ENCODE measurements at places on chromosomes 2 and 18.

- no peak for DNase-seq
Observed at GRCh38 chr2:2826209-2826551, 495.1 kb upstream of the MYT1L start.

- DNase-seq, result no peak
Observed at GRCh38 chr2:73208258-73208657, 5.8 kb upstream of the SMYD5 start.

DNA sequence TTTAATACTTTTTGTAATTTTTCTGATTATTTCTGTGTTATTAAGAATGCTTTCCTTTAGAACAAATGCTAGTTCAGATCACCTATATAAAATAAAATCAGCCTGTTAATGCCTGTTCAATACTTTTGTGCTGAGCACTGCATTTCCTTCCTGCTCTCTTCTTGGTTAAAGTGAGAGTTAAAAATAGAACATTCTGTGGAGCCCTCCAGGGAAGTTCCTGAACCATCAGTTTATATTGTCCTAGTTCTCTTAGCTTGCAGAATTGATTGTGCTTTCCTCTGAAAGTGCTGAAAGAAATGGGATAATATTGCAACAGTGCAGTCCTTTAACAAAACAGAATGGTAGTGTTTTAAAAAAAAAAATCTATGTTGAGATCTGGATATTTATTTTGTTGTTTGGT, 74.6 kb upstream of the UBXN4 start:
- DNase-seq, result no peak

GRCh38 chr2:170365686-170366085, 187.7 kb downstream of the MYO3B start:
- no peak for DNase-seq

- DNase-seq, result no peak
Observed at GRCh38 chr18:57516056-57516455, 70.4 kb downstream of the FECH start.

GRCh38 chr2:85959826-85960225, 71.0 kb upstream of the ST3GAL5 start:
- no peak for DNase-seq

DNA sequence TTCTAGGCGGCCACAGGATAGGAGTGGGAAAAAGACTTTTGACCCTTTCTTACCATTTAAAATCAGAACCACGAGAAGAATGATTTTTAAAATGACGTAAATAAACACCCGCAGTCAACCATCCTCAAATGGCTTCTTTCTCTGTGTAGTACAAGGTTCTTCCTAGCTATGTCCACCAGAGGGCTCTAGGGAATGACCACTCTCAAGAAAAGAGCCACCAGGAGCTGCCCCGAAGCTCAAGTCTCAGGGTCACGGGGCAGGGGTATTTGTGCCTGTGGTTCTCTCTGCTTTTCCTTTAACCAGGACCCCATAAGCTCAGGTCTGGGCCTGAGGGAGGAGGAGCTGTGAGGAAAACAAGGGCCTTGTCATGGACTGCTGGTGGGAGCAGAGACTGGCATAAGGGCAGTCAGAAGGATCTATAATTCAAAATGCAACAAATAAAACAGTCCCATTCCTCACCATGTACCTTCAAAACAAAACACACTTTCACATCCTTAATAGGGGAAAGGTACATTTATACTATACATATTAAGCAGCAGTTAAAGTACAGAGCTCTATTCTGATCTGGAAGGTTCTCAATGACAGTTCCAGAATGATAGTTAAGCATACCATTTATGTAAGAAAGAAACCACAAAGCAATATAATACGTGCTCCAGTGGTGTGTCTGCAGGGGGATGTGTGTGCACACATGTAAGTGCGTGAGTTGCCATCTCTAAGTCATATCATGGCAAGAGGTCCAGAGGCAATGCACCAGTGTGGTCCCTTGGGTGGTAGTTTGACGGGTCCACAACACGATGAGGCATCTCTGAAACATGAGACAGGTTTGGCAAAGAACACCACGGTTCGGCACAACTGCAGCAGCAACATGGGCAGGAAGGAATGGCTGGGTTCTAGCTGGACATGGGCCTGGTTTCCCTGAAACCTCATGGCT, 18.6 kb downstream of the LYPD1 start:
- DNase-seq, result no peak

GRCh38 chr2:233938676-233939370, 21.6 kb downstream of the TRPM8 start:
- DNase-seq, result no peak

- DNase-seq, result no peak
Observed at GRCh38 chr2:219856602-219857001, 229.2 kb downstream of the SLC4A3 start.

- DNase-seq, result no peak
Observed at GRCh38 chr18:27789406-27789805, 387.5 kb downstream of the CDH2 start.

GRCh38 chr2:238379096-238379810, 47.5 kb upstream of the ASB1 start:
- no peak for DNase-seq

GRCh38 chr18:60445341-60445740, 72.8 kb upstream of the MC4R start:
- no peak for DNase-seq

GRCh38 chr2:190158798-190159434, 96.4 kb upstream of the MSTN start:
- no peak for DNase-seq

DNA sequence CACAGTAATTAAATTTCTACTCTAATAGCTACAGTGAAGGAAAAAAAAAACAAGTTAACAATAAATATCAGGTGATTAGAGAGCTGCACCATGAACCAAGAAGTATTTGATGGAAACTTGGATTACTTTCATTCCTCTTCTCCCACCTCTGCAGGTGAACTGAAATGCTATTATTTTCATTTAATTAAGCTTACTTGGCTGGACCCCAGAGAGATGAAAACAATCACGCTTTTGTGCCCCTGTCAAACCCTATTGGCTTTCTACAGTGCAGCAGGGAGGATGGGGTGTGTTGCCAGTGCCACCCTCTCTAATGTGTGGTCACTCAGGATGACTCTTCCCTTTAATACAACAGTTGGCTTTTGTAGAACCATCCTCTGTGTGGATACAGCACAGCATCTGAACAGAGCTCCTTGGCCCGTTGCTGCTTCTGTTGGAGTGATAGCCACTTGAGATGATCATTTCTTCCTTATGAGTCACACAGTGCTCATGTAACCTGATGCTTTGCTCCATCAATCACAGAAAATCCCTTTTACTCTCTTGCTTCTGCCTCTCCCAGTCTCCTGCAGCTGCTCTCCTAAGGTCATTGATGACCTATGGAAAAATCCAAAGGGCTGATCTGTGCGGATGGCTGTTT, 5.5 kb upstream of the ARL4C start:
- no peak for DNase-seq

DNA sequence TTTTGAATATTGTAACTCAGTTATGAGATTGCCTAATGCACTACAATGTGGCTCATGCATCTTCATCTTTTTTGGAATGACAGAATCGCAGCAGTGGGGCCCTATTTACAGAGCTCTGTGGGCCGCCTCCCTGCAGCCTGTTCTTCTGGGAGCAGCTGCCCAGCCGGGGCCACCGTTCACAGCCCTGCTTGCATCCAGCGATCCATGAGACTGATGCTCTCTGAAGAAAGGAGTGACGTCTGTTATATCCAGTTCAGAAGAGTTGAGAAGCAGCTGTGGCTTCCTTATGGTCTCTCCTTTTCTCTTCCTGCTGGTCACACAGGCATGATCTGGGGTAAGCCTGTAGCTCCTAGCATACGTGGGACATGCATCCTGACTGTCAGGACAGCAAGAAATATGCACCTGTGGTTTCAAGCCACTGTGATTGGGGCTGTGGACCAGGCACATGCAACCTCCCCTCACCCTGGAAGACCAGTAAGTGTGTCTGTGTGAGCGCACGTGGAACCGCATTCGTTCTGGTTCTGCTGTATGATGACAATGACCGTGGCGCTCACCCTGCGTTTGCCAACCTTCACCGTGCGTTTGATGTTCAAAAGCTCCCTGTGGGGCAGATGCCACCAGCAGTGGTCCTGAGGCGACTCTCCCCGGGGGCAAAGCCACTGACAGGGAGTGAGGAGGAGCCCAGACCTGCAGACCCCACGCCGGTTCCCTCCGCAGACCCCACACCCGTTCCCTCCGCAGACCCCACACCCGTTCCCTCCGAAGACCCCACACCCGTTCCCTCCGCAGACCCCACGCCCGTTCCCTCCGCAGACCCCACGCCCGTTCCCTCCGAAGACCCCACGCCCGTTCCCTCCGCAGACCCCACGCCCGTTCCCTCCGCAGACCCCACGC, 189.8 kb downstream of the TMEM18 start:
- DNase-seq, result no peak

DNA sequence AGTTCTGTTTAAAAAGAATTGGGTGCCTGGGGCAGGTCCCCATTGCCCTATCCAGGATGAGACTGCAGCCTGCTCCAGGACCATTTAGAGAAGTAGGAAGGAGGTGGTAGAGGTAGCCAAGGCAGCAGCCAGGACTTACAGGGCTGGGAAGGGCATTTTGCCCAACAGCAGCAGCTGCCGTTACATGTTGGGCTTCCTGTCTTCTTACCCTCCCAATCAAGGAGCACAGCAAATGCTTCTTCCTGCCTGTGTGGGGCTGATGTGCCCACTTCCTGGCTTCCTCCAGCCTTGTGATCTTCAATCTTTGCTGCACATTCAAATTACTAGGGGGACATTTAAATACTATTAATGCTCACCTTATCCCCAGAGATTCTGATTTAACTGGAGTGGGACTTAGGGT, 112.0 kb downstream of the QPCT start:
- no peak for DNase-seq

DNA sequence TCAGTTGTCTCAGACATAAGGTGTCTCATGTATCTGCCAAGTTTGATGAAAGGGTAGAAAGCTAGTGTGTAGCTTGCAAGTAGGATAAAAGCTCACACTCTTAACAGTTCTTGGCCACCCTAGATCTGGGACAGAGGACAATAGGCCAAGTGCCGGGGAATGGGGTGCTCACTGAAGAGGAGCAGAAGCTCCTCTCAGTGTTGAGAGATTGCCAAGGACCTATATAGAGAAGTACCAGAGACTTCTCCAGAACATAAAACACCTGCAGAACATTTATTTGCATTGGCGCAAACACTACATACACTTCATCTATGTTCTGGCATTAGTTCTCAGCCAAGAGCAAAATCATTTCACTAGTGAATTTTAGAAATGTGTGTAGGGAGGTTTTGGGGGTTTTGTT, 2.9 kb upstream of the GTF3C3 start:
- no peak for DNase-seq

- DNase-seq, result no peak
Observed at GRCh38 chr18:68847219-68847837, 49.4 kb downstream of the CCDC102B start.

DNA sequence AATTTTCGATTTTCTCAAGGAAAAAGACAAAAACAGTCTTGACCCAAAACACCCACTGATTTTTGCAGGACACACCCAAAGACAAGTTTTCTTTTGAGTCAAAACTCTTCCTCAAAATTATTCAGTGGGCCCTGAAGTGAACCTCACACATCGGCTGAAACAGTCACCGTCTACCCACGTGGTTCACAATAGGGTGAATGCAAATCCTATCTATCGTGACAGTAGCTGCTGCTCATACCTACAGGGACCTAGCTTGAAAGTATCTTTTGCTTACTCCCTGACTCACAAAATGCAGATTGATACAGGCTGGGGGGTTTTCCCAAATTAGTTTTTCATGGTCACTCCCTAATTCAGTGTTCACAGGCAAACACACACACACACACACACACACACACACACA, 10.7 kb upstream of the CD226 start:
- DNase-seq, result no peak

DNA sequence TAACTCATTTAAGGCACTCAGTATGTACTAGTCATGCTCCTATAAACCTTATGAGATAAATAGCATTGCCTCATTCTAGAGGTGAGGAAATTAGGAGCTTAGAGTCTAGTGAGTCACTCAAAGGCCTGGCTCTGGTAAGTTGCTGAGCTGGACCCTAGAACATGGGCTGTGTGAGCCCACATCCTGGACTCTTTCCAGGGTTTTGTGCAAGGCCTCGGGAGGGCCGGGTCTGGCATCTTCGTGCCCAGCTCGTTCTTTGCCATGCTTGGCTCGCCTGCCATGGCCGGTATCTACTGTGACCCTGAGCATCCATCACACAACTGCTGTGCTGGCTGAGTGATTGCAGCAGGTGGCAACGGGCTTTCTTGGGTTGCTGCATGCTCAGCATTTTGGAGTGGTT, 168.0 kb downstream of the LPIN1 start:
- no peak for DNase-seq

- no peak for DNase-seq
Observed at GRCh38 chr2:177753682-177754491, 318.7 kb downstream of the PDE11A start.

DNA sequence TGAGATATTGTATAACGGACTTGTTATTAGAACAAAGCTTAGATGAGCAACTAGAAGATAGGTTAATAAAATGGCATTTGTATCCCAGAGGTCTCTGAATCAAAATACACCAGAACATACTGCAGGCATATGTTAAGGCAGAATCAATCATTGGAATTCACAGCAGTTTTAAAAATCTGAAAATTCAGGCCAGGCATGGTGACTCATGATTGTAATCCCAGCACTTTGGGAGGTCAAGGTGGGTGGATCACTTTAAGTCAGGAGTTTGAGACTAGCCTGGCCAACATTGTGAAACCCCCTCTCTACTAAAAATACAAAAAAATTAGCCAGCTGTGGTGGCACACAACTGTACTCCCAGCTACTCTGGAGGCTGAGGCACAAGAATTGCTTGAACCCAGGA, 405.2 kb downstream of the ZEB2 start:
- no peak for DNase-seq

DNA sequence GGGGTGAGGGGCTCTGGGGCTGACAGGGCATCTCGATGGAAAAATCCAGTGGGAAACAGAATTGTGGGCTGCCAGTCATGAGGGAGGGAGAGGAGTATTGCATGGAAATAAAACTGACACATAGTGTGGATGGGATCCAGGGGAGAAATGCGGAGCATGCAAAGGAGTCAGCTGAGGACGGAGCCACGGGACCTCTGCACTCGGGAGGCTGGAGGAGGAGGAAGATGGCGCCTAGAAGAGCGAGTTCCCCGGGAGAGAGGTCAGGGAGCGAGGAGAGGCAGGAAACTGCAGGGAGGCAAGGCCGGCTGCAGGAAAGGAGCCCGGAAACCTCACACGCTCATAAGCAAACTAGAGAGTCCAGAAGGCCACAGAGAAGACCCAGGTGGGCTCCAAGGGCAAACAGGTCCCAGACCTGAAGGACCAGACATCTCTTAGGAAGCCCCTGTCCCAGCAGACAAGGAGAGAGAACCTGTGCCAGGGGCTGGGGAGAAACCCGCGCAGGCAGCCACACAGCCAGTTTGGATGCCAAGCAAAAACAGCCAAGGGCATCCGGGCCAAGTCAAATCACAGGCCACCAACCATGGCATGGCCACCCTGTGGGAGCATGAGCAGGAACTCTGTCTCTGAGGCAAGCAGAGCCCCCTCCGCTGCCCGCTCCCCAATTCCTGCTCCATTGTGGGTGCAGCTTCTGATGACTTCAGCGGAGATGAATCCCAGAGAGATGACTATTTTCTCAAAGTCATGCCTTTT, 218.8 kb upstream of the ID2 start:
- no peak for DNase-seq

DNA sequence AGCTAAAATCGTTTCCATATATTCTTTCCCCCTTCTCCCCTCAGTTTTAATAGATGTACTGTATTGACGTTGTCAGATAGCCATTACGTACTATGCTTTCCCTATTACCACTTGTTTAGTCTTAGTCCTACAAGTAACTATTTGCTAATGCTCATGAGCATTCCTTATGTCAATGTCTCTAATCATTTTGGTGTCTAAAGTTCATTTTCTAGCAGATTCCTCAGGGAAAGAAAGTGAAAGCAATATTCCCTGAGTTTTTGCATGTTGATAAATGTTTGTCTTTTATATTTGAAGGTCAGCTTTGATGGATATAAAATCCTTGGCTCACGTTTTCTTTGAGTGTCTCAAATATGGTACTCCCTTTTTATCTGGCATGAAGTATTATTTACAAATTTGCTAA, 253.3 kb upstream of the STON1 start:
- no peak for DNase-seq
